NCI-H1694 treated with DMSO at 0.1 percent for 48 hours (cell line): ENCODE measurements at places on chromosomes 2 and 18.

DNA sequence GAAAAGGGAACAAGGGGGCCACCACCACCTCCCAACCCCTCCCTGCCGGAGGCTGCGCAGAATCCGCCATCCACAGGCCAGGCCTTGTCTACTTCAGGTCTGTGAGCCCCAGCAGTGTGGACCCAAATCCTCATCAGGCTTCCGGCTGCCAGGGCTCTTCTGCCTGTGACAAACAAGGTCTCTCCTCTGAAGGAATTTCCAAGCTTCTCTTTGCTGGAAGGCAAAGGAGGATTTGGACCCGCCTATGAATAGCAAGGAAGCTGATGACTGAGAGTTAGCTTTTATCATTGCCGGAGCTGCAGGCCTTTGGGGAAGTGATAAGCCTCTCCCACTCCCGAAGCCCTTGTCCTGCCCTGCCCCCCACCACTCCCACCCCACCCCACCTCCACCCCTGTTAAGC, 93.7 kb upstream of the SH3BP4 start:
- DNase-seq, result no peak

GRCh38 chr2:64780041-64780440, 126.3 kb upstream of the SERTAD2 start:
- no peak for DNase-seq

DNA sequence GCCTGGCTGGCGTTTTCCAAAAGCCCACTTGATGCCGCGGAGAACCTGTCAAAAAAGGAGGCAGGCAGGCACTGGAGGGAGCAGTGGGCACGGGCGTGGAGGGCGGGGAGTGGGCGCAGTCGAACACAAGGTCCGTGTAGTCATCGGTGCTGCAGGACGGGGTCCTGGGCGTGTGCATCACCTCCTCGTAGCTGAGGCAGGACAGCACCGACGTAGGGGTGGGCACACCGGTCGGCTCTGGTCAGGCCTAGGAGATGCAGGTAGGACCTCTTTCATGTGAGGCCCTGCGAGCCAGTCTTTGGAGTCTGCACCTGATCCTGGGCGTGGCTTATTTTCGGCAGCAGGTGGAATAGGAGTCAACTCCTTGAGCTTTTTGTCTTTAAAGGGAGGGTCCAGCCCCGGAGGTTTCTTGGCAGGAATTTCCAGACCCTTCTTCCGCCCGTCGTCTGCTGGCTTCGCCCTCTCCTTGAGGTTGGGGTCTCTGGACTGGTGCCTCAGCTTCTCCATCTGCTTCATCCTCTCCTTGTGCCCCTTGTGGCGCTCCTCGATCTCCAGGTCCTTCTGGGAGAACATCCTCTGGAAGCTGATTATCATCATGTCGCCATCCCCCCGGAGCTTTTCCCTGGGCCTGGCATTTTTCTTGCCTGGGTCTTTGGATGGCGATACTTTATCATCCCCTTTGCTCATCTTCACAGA, 892.5 kb upstream of the LRRTM1 start:
- no peak for DNase-seq

- DNase-seq, result no peak
Measured at GRCh38 chr2:95669441-95669991, 77.7 kb downstream of the TRIM43 start.

DNA sequence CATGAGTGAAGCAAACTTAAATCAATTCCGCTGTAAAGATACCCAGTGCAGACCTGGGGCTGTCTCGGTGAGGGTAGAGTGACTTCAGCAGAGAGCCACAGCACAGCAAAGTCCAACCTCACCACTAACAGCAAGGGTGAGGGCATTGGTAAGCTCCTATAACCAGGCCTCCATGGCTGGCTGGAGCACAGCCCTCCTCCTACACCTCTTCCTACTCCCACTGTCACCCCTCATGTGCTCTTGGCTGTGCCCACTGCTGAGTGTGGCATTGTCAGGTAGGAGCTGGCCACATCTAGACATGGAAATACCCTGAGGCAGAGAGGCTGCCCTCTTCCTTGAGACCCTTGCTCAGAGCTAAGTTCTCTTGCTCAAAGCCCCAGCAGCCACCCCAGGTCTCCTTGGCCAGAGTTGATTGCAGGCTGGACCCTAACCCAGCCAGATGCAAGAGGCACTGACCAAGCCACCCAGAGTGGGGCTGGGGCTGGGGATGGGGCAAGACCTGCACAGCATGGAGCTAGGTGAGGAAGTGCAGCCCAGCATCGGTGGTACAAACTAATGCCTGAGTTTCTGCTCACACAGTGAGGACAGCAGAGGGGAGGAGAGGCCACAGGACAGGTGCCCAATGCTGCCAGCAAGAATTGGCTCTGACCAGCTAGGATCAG, 77.6 kb upstream of the RAB6C start:
- DNase-seq, result no peak
